ENCODE measurements at places on chromosomes 12 and 14. TPM values are rescaled to one million over a fixed set of nuclear protein-coding genes. Genes with fewer than 3 reads are reported as not detected.

GRCh38 chr12:111368291-111368787 lies 556 bp downstream of the PHETA1 start:
- peak; percentile 15 for DNase-seq

GRCh38 chr12:90627180-90627896 lies 327.6 kb downstream of the CCER1 start:
- no peak for DNase-seq

GRCh38 chr12:121806009-121806545 lies 2.3 kb downstream of the SETD1B start:
- DNase-seq, result no peak

DNA sequence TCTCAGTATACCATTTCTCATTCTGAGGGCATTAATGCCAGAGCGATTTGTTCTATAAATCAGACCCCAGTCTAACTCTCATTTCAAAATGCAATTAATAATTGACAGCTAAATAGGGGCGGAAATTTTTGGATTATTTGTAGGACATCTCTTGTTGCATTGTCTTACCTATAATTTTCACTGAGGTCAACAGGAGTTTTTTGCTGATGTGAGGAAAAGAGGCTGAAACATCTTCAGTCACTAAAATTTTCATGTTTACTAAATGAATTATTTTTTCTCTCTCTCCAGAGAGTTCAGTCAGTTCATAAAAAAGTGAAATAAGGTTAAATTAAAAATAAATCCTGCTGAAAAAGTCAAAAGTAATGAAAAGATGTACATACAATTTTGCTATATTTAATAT lies 295.9 kb downstream of the CCER1 start:
- DNase-seq, result no peak

- DNase-seq, result no peak
These were observed 206.5 kb upstream of the EEA1 start for GRCh38 chr12:93135286-93136239.

DNA sequence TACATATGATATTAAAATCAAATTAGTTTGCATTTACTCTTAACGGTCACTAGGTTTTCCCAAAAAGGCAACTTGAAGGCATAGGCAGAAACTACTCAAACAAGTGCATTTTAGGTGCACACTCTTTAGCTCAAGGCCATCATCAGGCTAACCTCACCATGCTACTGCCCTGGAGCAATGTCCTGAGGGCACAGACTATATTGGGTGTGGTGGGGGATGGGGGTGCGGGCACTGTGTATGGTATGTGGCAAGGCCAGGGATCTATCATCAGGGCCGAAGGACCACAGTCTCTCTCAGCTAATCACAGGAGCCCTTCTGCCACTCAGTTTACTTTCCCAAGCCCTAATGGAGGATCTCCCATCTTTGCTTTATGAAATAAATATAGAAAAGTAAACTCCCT lies 51.9 kb downstream of the SH2B3 start:
- no peak for DNase-seq

DNA sequence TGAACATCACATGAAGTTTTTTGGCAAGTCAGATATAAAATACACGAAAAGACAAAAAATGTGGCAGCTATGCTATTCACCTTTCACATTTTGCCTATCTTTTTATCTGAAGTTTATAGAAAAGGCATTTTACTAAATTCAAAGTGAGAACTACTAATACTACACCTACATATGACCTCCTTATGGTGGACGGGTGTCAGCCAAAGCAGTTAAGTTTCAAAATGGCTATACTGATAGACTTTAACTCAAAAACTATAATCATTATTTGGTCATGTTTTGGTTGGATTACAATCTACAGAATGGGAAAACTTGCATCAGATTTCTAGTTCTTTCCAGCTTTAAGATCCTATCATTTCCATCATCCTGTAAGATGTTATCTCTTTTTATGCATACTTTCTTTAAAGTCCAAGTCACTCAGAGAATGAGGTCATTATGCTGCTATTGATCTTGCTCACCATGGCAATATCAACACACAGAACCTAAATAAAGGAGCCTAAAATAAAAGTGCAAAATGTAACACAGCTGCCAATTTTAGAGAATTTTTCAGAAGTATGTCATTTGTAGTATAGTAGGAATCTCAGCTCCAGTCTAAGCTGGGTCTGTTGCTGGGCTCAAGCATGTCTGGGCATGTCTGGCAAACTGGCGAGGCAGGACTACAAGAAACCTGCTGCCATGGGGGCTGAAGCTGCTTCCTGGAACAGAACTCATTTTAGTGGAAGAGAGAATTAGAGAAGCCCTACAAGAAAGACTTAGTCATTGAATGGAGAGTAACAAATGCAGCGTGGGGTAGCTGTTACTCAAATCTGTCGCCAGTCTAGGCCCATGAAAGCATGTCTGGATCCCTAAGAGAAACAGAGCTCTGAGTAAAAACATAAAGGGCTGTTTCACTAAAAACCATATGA lies 7.6 kb upstream of the AEBP2 start:
- DNase-seq, result no peak

GRCh38 chr14:58309086-58309485 lies 10.7 kb downstream of the ARID4A start:
- no peak for DNase-seq

- no peak for DNase-seq
These were observed 70.4 kb downstream of the POLR3B start for GRCh38 chr12:106427917-106428316.

GRCh38 chr14:52073251-52073650 lies 4.4 kb upstream of the NID2 start:
- DNase-seq, result no peak

- no peak for DNase-seq
These were observed 14.2 kb upstream of the NEK9 start for GRCh38 chr14:75141062-75141461.

GRCh38 chr14:67077921-67078320 lies 111.3 kb upstream of the GARIN2 start:
- no peak for DNase-seq

GRCh38 chr12:119505001-119505400 lies 88.6 kb upstream of the TMEM233 start:
- no peak for DNase-seq

GRCh38 chr14:39229222-39229543 lies 4.5 kb upstream of the MIA2 start:
- no peak for DNase-seq

DNA sequence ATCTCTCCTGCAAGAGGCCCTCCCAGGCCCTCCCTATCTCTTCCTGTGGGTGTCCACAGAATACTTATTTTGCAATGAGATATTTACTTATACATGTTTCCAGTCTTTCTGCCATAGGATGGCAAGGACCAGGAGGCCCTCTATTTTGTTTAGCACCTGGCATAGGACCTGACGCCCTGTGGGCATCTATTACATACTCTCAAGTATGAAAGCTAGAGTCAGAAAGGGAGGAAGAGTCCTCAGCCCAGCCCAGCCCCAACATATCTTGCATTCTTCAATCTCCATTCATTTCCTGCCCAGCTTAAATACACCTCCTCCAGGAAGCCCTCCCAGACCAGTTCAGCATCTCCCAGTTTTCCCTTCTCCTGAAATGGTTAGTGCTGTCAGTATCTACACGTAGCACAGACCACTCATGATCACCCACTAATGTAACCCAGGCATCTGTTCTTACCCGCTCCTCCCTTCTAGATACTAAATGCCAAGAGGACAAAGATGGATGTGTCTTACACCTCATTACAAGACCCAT lies 7.4 kb downstream of the FOXN4 start:
- DNase-seq, result no peak

- no peak for DNase-seq
These were observed 44.3 kb downstream of the CYP46A1 start for GRCh38 chr14:99728231-99728920.

- DNase-seq, result no peak
These were observed 74.9 kb downstream of the PPP2R5E start for GRCh38 chr14:63468294-63468693.

DNA sequence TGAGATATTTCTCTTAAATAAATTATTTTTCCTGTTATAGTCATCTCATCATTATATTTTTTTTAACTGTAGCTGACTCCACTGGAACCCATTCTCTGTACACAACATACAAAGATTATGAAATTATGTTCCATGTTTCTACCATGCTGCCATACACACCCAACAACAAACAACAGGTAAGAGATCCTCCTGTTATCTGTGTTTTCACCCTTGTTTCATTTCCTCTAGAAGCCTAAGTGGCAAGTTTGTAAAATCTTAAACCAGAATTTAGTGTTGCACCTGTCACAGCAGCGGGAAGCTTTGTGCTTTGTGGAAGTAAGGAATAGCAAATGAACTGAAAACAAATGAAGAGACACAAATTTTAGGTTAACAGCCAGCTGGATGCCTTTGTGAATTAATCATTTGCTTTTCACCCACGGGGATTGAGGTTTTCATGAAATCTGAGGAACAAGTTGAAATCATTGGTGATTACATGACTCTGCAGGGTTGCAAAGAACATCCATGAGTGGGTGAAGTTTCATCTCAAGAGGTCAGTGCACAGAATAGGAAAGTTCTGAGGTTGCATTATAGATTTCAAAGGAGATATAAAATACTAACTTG lies 273.9 kb upstream of the RGS6 start:
- no peak for DNase-seq

DNA sequence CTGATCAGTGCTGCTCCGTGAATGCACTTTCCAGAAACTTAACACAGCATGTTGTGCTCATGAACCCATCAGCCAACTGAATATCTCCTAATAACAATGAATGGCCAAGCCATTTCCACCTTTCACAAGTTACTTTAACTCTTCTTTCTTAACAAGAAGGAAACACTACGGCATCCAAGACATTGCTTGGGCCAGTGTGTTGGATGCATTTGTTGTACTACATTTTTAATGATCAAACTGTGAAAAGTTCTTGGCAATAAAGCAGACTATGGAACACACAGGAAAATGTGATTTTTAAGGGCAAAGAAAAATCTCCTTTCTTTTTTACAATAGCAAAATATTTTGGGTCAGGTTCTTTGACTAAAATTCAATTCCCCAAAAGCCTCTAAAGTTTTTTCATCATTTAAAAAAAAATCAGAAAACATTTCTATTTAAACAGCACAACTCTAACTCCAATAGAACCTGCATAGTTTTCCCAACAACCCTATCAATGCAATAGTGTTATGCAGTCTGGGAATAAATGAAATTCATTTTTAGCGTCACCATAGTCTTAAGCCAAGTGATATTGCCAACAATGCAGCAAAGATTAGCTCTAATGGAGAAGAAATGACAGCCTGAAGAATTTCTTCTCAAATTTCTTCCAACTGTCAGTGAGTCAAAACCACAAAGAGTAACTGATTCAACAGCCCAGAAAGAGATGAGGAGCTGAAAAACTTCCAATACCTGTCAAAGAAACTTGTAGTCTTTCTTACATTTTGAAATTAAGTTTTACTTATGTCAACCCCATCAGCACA lies 50.7 kb upstream of the PTPRR start:
- DNase-seq, result no peak

GRCh38 chr14:23639891-23640523 lies 3.8 kb downstream of the DHRS2 start:
- DNase-seq, result no peak

DNA sequence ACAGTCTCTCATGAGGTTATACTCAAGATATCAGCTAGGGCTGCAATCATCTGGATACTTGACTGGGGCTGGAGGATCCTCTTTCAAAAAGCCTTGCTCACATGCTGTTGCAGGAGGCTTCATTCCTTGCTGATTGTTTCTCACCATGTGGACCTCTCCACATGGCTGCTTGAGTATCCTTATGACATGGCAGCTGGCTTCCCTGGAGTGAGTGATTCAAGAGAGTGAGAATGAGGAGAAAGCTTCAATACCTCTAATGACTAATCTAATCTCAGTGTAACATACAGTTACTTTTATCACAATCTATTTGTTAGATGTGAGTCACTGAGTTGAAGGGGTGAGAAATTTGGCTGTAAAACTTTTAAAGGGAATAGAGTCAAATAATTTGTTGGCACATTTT lies 14.4 kb upstream of the SDR39U1 start:
- no peak for DNase-seq

DNA sequence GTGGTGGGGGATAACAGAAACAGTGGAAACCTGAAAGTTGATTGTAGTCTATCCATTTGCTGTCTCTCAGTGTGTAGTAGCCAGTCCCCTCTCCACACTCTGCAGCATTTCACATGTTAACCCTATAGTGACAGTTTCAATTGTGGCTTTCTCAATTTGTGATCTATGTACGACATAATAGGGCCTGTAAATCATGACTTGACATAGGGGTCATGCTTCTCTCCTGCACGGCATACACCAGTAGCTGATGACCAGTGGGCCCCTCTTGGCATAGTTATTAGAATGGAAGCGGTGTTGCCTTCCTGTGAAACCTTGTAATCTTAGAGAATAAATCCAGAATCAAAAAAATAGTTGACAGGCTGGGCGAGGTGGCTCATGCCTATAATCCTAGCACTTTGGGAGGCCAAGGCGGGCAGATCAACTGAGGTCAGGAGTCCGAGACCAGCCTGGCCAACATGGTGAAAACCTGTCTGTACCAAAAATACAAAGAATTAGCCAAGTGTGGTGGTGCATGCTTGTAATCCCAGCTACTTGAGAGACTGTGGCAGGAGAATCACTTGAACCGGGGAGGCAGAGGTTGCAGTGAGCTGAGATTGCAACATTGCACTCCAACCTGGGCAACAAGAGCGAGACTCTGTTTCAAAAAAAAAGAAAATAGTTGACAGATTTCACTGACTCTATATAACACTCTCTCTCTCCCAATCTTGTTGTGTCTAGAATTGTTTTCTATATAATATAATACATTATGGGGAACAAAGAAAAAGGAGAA lies 44.6 kb upstream of the VSX2 start:
- DNase-seq, result no peak

- no peak for DNase-seq
These were observed 845 bp downstream of the TMEM132C start for GRCh38 chr12:128267651-128268378.

DNA sequence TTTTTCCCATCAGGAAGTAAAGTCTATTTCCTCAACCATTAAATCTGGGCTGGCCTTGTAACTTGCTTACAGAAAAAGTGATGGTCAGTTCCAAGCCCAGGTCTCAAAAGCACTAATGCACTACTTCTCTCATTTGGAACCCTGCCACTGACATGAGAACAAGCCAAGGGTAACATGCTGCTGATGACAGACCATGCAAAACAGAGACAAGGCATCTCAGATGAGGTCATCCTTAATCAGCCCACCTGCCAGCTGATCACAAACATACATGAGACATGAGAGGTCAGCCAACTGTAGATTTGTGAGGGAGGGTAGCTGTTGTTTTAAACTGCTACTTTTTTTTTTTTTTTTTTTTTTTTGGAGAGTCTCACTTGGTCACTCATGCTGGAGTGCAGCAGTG lies 16.2 kb downstream of the TWF1 start:
- no peak for DNase-seq

GRCh38 chr14:54443981-54444380 lies 2.8 kb upstream of the CNIH1 start:
- DNase-seq, result no peak

KRT4 gene
- not detected for total RNA-seq

PIK3C2G gene
- not detected for total RNA-seq

RD3L gene
- total RNA-seq, result not detected

SPTSSA gene
- total RNA-seq, result 22.1 TPM

MOAP1 gene
- total RNA-seq, result 22.4 TPM

SERPINA9 gene
- total RNA-seq, result not detected

CEP290 gene
- total RNA-seq, result 13.9 TPM

KRT83 gene
- total RNA-seq, result not detected

IQSEC3 gene
- 13.2 TPM for total RNA-seq

MARS1 gene
- total RNA-seq, result 183 TPM

MANSC1 gene
- total RNA-seq, result 21.7 TPM

LRRC43 gene
- 0.31 TPM for total RNA-seq

DDN gene
- 0.10 TPM for total RNA-seq

RFC5 gene
- total RNA-seq, result 8.3 TPM
